Esophagus mucosa (tissue), 1 donor: ENCODE measurements at places on chromosomes 6 and 20. TPM values are rescaled to one million over a fixed set of nuclear protein-coding genes. Genes with fewer than 3 reads are reported as not detected.
A peak's percentile ranks its signal among the peaks of the same experiment; 100 is the strongest.

DNA sequence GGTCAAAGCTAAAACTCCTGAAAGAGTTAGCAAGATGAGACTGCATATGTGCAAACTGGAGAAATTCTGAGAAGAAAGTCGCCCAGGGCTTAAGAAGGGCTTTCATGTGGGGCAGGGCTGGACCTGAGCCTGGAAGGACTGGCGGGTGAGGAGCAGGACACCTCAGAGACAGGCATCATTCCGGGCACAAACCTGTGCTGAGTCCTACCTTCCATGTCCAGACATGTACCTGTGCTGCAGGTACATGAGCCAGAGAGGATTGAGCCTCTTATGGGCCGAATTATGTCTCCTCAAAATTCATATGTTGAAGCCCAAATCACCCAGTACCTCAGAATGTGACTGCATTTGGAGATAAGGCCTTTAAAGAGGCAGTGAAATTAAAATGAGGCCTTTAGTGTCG is 171.0 kb downstream of the QRSL1 start:
- ATAC-seq = peak; percentile 82

- no peak for ATAC-seq
These were observed 130.6 kb upstream of the C6orf118 start for GRCh38 chr6:165439928-165440554.

DNA sequence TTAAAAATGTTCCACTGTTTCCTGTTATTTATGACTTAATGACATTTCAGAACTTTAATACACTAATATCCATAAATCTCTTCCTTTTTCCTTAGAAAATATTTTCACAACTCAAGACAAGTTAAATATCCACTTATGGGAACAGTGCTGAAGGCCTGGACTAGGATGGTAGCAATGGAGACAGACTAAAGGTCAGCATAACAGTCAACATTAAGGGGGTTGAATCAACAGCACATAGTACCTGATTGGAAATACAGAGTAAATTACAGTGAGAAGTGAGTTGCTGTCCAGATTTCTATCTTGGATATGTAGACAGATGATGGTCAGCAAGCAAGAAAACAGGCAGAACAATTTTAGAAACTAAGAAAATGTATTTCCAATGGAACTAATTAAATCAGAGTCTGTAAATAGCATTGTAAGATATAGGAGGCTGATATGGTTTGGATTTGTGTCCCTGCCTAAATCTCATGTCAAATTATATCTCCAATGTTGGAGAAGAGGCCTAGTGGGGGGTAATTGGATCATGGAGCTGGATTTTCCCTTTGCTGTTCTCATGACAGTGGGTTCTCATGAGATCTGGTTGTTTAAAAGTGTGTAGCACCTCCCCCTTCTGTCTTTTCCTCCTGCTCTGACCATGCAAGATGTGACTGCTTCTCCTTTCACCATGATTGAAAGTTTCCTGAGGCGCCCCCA is 682.7 kb downstream of the MAFB start:
- ATAC-seq = no peak

GRCh38 chr20:54065601-54066038 is 4.8 kb downstream of the BCAS1 start:
- ATAC-seq = no peak

DNA sequence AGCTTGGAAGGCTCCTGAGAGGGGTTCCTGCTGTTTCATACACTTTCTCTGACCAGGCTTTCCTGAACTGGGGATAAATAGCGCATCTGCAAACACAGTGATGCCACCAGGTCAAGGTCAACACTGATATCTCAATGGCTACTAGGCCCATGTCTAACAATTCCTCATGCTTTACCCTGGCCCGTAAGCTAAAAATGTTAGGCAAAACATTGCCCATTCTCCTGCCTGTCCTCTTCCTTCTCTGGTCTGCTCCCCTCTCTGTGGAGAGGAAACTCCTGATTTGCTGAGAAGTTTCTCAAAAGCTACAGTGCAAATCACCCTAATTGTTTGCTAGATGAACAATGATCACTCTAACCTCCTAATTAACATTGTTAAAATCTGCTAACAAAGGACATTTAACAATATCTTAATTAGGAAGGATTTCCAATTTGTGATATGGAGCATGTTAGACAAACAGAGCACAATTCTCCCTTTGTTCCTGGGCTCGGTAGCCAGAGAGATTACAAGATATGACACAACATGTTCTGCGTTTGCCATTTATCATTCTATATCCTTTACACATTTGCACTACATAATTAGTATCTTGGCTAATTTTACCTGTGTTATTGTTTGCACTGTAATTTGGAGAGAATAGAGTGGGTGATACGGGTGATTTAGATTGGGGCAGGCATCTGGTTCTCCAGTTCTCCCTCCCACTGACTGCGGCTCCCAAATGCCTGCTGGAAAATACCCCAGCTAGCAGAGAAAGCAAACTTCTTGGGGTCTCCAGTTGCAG is 266.8 kb downstream of the CD83 start:
- peak; percentile 35 for ATAC-seq

GRCh38 chr20:13862245-13862644 is 77.4 kb downstream of the NDUFAF5 start:
- ATAC-seq = no peak

- ATAC-seq = peak; percentile 42
These were observed 86.0 kb downstream of the SESN1 start for GRCh38 chr6:109008537-109009235.

DNA sequence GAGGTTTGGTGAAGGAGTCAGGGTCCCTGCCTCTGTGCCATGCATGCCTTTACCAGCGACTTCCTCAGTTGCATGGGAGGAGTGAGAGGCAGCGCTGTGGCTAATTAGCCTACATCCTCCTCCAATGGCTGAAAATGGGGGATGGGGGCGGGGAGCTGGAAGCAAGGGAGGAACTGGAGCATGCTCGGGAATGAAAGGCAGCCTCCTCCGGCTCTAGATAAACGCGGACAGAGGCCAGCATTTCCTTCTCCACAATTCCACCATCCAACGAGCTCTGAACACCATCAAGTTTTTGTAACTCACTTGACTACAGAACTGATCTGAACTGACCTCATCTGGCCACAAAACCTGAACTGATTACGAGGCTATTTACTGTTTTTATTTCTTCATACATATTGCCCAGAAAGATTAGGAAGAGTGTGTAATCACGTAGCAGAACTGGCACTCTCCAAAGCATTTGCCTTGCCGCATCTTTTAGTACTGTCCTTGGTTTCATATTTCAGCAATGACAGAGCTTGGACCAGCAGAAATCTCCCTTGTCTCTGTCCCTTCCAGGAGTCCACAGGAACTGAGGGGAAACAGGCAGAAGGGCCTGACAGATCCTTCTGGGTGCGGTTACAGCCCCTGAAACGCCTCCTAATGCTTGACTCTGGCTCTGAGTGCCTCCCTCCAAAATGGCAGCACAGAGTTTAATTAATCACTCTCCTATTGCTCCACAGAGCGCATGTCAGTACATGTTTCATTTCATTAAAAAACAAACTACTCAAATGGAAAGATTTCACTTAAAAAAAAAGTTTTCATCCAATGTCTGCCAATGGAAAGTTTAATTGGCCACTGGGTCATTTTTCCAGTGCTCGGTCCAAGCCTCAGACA is 58.2 kb upstream of the TRAF3IP2 start:
- no peak for ATAC-seq

GRCh38 chr6:144284783-144285547 is at the start of gene UTRN:
TSS of gene UTRN (plus strand) at chr6:144285335. CDS start at chr6:144291829, 6,494 bp downstream.
- peak; percentile 75 for ATAC-seq

DNA sequence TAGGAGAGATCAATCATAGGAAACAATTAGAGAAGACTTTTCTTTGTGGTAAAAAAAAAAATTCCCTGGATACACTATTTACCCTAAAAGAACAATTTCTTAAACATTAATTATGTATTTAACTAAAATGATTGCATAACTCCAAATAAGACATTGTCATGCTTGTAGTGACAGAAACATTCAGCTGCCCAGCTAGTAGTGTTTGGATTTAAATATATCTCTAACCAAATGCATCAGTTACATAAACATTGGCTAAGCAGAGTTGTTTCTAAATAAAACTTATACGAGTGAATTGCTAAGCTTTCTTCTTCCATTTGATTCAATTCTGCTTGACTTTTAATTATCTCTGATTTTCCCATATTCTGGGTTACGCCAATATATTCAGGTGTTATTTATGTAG is 23.7 kb downstream of the MLIP start:
- no peak for ATAC-seq

- no peak for ATAC-seq
These were observed 22.9 kb downstream of the QKI start for GRCh38 chr6:163437466-163437865.

GRCh38 chr6:43830775-43831174 is 60.8 kb downstream of the VEGFA start:
- no peak for ATAC-seq

DNA sequence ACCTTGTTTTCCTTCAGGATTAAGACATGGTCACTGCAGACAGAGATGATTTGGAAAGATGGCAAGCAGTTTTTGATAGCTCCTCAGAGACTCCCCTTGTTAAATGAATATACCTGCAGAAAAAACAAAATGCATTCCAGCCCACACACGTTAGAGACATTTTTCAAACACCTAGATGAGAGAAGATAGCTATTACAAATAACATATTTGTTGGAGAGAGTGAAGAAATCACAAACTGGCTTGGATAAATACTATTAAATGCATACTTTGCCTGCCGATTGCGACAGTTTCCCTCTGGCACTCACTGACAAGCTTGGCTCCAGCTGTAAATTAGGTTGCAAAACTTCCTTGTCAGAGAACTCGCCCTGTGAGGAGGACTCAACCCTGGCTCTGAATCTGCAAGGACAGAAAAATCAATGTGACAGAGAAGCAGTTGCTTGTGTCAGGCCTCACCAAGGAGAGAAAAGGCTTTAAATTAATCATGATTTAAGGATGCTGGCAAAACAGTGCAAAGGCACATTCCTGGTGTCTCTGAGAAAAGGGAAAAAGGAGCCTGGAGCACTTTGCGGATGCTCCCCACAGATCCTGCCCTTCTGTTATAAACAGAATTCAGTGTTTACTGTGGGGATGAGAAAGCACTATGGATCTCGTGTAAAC is 423.7 kb upstream of the MARCKS start:
- ATAC-seq = peak; percentile 85

GRCh38 chr6:147859071-147859470 is 350.6 kb downstream of the SAMD5 start:
- no peak for ATAC-seq

DNA sequence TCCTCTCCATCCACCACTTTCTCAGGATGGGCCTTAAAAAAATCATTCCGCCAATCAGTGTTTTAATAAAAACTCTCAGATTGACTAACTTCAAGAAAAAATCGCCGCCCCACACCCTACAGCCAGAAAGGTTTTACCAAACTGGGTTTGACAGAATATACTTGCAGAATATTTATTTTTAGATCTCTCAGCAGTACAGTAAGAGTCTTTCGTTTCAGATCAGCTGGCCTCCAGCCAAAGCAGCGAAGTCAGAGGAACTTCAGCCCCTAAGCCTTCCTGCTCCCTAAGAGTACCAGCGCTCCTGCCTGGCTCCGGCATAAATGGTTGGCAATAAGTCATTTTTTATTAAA is 24.7 kb downstream of the TBC1D7 start:
- ATAC-seq = no peak

GRCh38 chr6:162157167-162157870 is 570.2 kb downstream of the PRKN start:
- ATAC-seq = no peak

- ATAC-seq = no peak
These were observed 113.6 kb upstream of the MAN1A1 start for GRCh38 chr6:119463081-119463626.

GRCh38 chr6:3884007-3884745 is 35.0 kb downstream of the FAM50B start:
- ATAC-seq = peak; percentile 41

GRCh38 chr6:41470331-41471063 is 75.7 kb upstream of the FOXP4 start:
- peak; percentile 24 for ATAC-seq

GRCh38 chr6:150866147-150866990 is 867 bp downstream of the MTHFD1L start:
- peak; percentile 91 for ATAC-seq

DNA sequence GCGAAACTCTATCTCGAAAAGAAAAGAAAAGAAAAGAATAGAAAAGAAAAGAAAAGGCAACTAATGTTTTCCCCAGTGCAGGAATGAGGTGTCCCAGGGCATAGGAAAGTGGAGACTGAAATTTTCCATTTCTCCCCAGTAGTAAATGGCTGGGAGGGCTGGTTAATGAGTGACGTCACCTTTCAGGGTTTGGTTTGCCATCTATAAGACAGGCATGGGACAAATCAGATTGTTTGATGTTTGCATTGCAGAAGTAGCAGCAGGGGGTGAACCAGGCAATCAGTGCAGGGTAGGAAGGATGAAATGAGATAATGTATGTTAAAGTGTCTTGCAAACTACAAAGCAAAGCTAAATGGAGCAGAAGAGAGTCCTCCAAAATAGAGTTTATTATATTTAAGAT is 533.4 kb downstream of the PKHD1 start:
- ATAC-seq = no peak

- ATAC-seq = no peak
These were observed 18.8 kb downstream of the MAFB start for GRCh38 chr20:40670253-40670652.

GRCh38 chr20:24701668-24702067 is 232.2 kb downstream of the SYNDIG1 start:
- ATAC-seq = no peak

DNA sequence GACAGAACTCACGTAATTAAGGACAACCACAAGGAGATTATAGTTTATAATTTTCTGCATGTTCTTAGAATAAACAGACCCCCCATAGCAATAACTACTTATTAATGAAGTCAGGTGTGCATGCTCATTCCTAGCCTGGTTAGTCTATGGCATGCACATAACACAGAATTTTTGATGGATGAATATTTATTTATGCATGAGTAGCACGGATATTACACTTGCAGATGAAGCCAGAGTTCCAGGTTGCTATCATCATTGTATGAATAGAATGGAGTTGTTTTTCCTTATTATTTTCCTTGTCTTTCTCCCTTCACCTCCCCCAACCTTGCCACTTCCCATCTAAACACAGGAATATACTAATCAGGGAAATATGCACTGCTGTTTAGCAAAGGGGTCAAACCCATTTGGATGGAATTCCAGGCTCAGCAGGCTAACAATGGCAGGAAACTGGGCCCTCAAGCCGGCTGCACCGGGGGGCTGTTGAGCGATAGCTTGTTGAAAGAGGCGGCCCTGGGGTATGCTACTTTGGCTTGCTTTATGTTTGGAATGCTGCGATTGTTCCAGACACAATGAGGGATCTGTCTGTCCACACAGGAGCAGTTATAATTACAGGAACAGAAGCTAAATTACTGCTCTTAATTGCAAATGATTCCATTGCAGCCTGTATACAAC is 112.6 kb downstream of the TMEM170B start:
- peak; percentile 27 for ATAC-seq

The RPS6KA2 gene
- total RNA-seq = 17.1 TPM

The SLC17A2 gene
- not detected for total RNA-seq

The MAPK13 gene
- total RNA-seq = 97.9 TPM

The ADGRF4 gene
- total RNA-seq = 13.6 TPM

The KHDC1 gene
- total RNA-seq = 0.88 TPM

The CCN6 gene
- not detected for total RNA-seq

The PGBD1 gene
- total RNA-seq = 0.76 TPM

The OLIG3 gene
- not detected for total RNA-seq

The ENPP5 gene
- 0.44 TPM for total RNA-seq

The TCFL5 gene
- total RNA-seq = 5.0 TPM

The NHLRC1 gene
- total RNA-seq = 0.96 TPM

The TPBG gene
- total RNA-seq = 21.2 TPM

The TCP11 gene
- total RNA-seq = not detected
